ENCODE measurements at places on chromosomes 1 and 21.

- no peak for DNase-seq
Measured at GRCh38 chr1:10942542-10942912, 69.9 kb upstream of the TARDBP start.

GRCh38 chr1:31924839-31925238, 13.3 kb downstream of the PTP4A2 start:
- DNase-seq = no peak

DNA sequence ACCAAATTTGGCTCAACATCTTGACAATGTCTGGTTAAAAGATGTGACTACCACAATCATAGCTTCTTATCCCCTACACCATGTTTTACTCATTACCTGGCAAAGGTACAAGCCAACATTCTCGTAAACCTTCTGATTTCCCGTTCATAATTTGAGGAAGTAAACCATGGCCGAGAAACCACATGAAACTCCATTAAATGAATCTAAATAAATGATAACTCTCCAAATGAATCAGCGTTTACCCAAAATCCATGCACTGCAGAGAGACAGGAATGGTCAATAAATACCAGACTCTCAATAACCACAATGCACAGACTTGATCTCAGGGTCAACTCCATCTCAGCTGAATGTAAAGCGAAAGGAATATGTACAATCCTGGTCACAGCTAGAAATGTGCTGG, 125.2 kb downstream of the TYW3 start:
- DNase-seq = no peak

DNA sequence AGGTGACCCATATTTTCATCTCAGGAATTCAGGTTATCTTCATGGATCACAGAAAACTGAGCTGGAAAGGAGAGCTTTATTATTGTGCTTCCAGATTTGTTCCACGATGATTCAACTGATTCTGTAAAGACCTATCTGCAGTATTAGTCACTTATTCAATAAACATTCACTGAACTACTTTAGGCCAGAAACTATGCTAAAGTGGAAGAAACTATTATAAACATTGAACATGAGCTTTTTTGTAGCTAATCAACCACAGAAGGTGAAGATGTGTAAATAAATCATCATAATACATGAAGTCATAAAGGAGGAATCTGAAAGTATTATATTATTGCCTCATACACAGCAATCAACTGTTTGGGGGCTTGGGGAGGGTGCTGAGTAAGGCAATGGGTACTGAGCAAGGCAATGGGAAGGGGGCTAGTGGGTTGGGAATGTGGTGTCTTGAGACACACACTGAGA, 30.6 kb upstream of the EXO1 start:
- peak; percentile 78 for DNase-seq
